Skin of body (tissue), 3 donors: ENCODE measurements at places on chromosomes 12 and 14.

DNA sequence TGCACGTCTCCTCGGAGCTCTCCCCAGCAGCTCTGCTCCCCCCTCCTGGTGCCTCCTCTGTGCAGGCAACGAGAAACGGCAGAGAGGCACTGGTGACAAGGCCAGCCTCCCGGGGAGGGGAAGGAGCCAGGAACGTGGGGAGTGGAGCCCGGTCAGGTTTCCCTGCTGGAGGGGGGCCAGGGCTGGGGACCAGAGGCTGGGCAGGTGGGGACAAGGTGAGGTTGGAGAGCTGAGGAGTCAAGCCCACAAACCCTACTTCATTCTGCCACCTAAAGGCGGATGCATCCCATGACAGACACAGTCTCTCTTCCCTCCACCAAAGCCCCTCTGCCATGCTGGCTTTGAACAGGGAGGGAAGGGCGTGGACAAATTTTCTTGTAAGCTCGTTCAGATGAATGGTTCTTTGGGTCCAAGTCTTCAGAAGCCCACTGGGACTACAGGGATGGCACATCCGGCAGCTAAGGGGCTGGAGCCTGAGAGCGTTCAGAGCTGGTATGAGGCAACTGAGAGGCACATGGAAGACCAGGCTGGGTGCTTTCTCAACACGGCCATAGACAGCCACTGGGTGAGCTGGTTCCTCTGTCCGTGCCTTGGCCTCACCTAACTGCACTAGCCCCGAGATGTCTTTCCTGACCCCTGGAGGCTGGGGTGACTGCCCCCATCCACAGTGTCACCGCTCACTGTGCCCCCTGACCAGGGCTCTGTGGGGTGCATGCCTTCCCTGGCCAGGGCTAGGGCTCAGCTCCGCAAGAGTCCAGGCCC lies 105.9 kb downstream of the RBM19 start:
- DNase-seq: no peak

DNA sequence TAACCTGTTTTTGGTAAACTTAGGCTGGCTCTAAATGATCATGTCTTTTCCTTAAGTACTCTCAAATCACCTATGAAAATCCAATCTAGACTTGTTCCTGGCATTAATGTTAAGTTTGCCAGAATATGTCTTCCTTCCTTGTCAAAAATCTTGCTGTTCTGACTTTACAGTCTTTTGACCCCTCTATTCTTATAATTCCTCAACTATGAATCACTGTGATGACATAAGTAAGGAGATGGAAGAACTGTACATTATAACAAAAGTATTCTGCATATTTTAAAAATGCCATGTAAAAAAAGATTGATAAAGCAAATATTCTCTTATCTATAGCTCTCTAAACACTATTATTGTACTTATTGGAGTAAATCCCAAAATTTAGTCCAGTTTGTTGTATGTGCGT lies 51.4 kb upstream of the BAZ1A start:
- no peak for DNase-seq

GRCh38 chr12:66688846-66689439 lies 10.1 kb upstream of the GRIP1 start:
- DNase-seq: no peak

DNA sequence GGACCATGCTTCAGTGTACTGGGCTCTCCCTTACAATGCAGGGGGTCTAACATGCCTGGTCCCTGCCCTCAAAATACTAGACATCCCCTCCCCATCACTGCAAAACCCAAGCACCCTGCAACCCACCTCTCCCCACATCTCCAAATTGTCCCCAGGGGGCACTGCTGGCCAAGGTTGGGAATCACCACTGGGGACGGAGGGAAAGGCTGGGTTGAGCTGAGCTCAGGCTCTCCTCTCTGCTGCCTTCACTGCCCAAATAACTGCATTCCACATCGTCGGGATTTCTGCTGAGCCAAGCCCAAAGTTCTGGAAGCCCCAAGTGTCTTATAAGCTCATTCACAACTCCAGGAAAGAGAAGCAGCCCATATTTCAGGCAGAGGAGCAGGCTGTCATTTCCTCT lies 69.6 kb downstream of the NT5DC3 start:
- no peak for DNase-seq

- no peak for DNase-seq
These were observed 54.1 kb downstream of the DUSP16 start for GRCh38 chr12:12508612-12509011.

DNA sequence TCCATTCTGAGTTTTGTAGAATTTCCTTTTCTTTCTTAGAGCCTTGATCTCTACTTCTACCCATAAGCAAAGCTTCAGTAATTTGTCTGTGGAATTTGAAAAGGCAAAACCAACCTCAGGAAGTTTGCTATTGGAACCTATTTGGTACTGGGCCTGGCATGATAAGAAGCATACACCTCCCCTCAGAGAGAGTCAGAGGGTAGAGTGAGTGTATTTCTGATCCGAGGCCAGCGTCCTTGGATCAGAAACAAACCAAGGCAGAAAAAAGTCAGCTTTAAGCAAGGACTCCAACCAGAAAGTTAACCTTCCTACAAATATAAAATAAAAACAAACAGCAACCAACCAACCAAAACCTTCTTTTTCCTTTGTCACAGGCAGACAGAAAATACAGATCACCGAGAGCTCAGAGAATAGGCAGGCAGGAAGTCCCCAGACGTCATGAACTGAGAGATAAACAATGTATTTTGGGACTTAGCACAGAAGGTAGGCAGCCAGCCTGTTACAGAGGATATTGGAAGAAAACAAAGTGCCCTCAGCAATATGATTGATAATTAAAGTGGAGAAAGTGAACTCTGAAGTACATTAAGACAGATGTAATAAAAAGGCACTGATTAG lies 141.5 kb downstream of the NEDD1 start:
- no peak for DNase-seq

DNA sequence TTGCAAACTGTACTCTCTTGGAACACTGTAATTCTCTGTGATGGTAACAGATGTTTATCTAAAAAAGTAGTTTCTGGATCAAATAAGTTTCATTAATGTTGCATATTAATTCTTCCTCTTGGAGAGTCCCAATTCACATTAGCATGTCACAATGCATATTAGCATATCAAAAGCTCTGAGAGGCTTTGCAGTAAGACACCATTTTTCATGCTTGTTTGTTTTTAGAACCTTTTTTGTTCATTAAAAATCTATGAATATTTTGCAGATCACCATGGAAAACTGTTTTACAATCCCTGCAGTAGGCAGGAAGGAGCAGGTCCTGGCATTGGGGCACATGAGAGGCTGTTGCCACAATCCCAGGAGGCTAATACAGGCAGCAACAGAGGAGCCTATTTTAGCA lies 180.7 kb downstream of the KCNH5 start:
- no peak for DNase-seq
